ENCODE measurements at places on chromosomes 16 and 17. TPM values are rescaled to one million over a fixed set of nuclear protein-coding genes. Genes with fewer than 3 reads are reported as not detected.

DNA sequence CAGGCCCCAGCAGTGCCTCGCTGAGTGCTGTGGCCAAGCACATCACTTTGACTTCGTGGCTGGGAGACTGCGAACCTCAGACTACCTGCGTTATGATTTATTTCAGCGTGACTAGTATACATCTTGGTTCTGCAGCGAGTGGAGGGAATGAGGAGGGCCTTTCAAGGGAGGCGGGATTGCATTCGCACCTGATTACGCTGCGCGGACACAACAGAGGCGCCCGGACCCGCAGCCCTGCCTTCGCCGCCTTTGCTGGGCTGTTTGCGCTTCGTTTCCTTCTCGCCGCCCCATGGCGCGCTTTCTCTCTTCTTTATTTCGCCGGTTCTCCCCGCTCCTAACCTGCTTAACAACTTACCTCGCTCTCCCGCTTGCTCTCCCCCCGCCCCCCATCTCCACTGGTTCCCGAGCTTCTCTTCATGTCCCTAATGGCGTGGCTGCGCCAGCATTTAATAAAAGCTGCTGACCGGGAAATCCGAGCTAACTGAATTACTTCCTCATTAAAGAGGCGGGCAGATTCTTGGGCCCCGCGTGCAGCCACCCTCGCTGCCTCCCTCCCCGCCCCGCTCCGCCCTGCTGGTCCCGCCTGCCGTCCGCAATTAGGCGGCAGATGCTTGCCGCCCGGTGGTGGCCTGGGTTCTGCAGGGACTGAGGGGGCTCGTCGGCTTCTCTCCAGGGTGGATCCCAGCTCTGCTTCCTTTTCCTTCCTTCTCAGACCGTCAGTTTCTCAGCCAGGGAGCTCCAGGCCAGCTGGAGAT is 257.6 kb upstream of the SDK2 start:
- DNase-seq = peak; percentile 66

GRCh38 chr17:73710095-73710592 is 65.9 kb upstream of the SDK2 start:
- peak; percentile 73 for DNase-seq

- DNase-seq = no peak
These were observed 300.6 kb downstream of the SEC14L1 start for GRCh38 chr17:77441130-77441920.

DNA sequence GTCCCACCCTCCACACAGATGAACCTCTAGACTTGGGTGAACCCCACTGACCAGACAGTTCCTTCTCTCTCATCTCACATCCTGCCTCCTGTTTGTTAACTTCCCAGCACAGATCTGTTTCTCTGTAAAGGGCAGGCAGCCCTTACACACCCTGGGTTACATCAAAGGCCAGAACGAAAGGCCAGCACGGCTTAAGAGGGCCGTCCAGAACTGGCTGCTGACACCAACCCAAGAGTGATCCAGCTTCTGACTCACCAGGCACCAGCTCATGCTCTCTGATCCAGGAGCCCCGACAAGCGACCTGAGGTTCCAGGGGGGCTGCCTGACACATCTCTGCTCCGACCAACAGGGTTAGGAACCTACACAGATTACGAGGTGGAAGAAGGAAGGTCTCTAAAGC is 86.9 kb downstream of the MRM3 start:
- DNase-seq = peak; percentile 71

GRCh38 chr17:57187391-57187790 is 68.9 kb upstream of the MSI2 start:
- DNase-seq = no peak

GRCh38 chr16:18979936-18980335 is 3.8 kb upstream of the TMC7 start:
- DNase-seq = no peak

DNA sequence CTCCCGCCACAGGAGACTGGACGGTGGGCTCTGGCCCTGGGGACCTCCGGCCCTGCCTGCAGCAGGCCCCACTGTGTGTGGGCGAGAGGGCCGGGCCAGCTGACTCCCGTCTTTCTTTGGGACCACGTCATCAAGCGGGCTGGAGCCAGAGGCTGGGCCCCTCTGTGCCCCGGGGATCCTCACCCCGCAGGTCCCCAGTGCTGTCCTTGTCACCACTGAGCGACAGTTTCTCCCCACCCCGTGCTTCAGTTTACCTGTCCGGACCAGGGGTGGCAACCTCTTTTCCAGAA is 181.9 kb upstream of the ZNF469 start:
- no peak for DNase-seq

DNA sequence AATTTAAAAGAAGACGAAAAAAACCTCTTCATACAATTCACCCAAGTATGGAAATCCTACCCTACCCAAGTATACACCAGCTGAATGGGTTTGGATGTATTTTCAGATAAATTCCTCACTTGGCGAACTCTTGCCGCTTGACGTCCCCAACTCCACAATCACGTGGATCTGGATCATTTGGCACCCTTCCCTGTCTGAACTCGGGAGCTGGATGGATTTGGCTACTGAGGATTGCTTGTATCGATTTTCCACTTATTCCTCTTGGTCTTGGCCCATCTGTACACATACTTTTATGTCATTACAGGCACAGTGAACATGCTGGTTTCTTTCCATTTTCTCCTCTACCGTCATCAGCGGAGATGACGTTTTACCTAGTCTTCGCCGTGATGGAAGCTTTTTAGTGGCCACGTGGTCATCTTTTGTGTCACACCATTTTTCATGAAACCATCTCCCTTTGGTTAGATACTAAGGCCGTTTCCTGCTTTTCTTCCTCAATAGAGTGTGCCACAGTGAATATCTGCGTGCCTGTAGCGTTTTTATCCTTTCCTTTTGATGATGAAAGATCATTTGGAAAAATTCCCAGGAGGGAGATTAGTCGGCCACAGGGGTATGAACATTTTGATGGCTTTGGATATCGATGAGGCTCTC is 47.1 kb downstream of the CMIP start:
- no peak for DNase-seq

The HIC1 gene
- 19.0 TPM for total RNA-seq

The CES1 gene
- 30.3 TPM for total RNA-seq

The TBC1D3E gene
- not detected for total RNA-seq
